Stimulated activated CD4-positive, alpha-beta T cell treated with anti-CD3 and anti-CD28 coated beads, Interleukin-12 subunit alpha, Interleukin-12 subunit beta, amount 100 ng/mL, for 4 hours (primary cell): ENCODE measurements at places on chromosomes 7 and 10.
A peak's percentile ranks its signal among the peaks of the same experiment; 100 is the strongest.

GRCh38 chr7:30390736-30391636, 87.6 kb downstream of the NOD1 start:
- DNase-seq: no peak

GRCh38 chr10:103756277-103756869, 99.0 kb downstream of the SH3PXD2A start:
- DNase-seq: no peak

DNA sequence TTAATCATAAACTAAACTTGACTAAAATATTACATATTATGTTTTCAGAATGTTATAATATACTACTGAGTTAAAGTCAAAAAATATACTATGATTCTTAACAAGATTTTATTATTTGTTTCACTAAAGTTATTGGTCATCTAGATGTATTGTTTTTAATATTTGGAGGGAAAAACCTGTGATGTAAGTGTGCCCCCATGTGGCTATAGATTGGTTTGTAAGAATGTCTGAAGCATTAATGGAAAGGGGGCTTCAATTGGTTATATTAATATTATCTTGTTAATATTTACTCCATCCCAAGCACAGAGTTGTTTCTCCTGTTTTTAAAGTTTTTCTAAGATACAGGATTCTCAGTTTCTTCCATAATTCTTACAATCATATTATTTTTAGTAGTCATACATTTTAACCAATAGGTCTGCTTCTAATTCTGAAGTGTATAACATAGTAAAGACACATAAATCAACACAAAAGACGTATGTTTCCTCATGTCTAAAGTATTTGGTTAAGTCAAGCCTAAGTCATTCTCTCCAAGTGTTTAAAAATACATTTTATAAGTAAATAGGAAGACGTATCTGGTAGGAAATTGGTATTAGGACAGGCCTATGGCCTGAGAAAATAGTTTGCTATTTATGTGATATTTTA, 58.0 kb downstream of the GNAT3 start:
- DNase-seq: no peak

DNA sequence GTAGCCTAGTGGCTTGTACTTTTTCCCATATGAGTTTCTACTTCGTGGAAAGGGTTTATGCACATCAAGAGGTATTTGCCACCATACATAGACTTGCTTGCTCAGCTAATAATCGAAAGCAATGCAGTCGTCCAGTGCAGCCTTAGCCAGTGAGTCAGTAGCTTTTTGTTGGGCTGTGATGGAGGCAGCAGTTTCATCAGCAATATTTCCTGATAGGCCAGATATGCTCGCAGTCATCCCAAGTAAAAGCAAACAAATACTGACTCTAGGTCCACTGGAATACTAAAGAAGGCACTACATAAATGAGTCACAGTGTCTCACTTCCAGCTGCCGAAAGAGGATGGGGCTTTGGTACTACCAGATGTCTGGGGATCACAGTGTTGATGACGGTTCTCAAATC, 2.1 kb upstream of the BNIP3 start:
- no peak for DNase-seq

DNA sequence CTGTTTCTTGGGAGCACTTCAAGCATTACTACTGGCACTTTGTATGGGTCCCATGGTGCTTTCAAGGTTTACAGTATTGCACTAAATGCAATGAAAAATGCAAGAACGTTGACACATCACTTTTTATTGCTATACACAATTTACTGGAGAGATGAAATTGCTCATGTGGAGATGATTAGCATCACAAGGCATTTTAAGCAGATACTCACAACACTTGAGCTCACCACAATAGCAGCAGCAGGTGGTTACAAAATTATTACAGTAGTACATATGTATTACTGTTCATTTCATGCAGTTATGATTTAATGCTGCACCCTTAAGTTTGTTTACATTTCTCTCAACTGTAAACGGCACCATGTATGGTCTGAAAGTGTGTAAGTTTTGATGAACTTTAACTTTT, 537.7 kb downstream of the GRM8 start:
- DNase-seq: no peak

DNA sequence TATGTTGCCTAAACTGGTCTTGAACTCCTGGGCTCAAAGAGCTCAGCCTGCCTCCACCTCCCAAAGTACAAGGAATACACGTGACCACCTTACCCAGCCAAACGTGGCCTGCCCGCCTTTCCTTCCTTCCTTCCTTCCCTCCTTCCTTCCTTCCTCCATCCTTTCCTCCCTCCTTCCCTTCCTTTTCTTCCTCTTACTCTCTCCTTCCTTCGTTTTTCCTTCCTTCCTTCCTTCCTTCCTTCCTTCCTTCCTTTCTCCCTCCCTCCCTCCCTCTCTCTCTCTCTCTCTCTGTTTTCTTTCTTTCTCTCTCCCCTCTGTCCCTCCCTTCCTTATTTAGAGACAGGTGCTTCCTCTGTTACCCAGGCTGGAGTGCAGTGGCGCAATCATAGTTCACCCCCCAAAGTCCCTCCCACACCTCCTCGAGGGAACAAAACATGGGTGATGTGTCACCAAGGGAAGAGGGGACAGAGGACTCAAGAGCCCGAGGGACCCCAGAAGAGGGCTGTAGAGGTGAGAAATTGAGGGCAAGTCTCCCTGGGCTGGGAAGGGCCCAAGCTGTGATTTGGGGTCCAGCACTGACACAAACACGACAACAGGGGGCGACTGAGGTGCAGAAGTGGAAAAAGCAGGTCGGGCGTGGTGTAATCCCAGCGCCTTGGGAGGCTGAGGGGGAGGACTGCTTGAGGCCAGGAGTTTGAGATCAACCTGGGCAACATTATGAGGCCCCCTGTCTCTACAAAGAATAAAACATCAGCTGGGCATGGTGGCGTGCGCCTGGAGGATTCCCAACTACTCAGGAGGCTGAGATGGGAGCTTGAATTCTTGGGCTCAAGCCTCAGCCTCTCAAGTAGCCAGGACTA, 28.1 kb downstream of the EPHB4 start:
- DNase-seq: peak; percentile 39

DNA sequence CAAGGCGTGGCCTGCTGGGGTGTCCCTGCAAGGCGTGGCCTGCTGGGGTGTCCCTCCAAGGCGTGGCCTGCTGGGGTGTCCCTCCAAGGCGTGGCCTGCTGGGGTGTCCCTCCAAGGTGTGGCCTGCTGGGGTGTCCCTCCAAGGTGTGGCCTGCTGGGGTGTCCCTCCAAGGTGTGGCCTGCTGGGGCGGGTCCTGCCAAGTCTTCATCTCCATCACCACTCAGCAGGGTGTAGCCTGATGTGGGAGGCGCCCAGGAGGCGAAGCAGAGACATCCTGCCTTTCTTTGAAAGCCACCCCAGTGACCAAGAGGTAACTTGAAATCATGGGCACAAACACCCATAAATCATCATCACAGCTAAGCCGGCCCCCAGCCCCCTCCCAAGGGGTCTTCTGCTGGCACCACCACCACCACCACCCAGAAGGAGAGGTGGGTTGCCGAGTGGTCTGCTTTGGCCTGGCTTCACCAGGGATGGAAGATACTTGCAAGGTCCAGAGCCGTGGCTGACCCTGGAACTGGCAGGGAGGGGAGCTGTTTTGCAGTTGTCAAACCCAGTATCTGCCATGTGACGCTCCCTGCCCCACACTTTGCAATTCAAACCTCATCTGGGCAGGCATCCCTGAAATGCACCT, 190.6 kb downstream of the EBF3 start:
- DNase-seq: no peak

DNA sequence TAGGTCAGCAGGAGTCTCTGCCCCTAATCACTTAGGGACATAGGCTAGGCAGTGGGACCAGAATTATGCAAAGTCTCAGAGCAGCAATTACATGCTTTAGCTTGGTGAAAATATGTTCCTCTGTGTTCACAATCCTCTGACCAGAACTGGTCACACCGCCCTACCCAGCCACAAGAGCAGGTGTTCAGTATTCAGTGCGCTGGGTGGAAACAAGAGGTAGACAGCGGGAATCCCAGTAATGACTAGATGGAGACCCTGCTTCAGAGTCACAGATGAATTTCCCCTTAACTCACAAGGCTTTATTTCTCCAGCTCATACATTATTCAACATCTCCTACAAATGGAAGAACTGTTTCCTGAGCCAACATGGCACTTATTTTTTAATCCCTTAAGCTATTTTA, 763.7 kb upstream of the POM121L12 start:
- DNase-seq: no peak

DNA sequence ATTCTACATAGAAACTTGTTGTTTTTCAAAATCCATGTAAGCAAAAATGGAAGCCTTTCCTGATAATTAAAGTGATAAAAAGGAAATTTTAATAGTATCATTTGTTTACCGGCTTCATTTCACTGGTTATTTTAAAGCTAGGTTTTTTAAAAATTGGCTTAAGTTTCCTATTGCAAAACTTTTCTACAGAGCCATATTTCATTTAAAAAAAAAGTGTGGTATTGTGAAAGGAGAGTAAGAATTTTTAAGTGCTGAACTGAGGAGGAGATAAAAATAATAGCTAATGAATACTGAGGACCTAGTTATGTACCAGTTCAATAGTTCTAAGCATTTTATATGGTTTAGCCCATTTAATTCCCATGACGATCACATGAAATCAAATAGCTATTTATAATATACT, 172.2 kb upstream of the COL1A2 start:
- DNase-seq: no peak

DNA sequence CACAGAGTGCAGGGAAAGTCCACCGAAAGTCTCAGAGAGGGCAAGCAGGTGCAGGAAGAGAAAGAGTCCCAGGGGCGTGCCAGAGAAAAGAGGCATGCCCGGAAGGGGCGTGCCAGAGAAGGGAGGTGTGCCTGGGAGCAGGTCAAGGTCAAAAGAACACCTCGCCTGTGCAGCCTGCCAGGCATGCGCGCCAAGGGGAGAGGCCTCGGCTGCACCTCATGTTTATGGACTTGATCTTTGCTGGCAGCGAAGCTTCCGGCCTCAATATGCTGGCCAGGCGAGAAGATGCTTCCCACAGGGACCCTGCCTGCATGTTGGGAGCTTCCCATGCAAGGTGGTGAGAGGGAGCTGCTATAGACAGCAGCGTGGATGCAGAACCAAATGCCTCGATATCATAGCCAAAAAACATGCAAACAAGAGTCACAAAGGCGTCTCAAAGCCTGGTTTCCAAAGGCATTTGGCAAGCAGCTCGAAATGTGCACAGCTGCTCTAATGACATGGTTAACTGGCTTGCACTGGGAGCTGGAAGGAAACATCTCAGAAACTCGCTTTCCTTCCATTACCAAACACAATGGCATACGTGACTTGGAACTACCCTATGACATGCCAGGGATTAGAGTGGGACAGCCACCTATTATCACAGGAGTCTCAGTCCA, 192.5 kb upstream of the PPP2R2D start:
- no peak for DNase-seq

DNA sequence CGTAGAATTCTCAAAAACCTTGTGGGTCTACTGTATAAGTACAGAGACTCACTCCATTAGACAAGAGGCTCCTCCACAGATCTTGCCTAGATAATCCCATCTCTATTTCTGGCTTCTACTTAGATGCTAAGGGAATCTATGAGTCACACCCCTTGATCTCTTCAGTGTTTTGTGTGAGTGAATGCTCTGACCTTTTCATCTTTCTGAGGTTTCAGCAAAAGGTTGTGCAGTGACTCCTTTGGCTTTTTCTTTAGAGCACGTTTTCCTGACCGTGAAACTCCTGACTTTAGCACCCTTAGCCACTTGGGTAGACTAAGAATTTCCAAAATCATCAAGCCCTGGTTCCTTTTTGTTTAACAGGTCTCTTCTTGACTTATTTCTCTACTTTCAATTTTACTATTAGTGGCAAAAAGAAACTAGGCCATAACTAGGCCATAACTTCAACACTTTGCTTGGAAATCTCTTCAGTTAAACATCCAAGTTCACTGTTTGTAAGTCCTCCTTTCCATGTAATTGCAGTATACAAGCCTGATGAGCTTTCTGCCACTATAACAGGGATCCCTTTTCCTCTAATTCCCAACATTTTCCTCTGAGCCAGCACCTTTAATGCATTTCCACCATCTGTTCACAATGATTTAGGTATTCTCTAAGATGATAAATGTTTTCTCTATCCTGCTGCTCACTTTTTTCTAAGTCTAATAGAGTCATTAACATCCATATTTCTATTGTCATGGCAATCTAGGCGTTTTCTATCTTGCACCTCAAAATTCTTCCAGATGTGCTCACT, 19.4 kb downstream of the COPG2 start:
- DNase-seq: no peak

DNA sequence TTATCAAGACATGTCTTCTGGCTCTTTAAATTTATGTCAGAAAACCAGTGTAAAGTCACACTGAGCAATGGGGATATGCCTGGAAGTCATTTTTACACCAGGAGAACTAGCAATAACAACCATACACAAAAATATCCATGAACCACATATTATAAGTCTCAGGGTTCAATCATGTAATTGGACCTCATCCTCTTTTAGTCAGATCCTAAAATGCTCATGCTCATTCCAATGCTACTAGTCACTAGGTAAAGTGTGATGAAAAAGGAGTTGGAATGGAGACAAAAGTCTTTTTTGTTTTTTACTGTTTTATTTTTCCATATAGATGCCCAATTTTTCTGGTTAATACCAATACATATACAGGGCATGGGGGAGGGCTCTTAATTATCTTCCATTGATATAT, 306.1 kb downstream of the DGKB start:
- no peak for DNase-seq

DNA sequence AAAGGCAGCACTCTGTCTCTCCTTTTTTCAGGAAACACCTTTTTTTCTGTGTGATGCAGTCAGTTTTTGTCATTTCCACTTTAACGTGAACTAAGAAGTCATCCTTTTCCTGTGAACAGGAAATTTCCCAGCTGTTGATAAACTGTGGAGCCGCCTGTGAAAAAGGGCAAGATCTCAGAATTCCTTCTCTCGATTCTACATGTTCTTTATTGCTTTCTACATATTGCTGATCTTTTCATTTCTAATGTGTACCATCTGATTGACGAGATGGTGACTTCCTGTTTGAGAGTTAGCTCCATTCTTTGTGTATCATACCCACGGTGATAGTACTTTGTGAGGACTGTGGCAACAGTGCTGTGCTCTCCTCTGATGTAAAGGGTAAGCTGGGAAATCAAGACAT, 50.4 kb downstream of the ADD3 start:
- no peak for DNase-seq

GRCh38 chr7:103686763-103687162, 240.8 kb upstream of the SLC26A5 start:
- DNase-seq: no peak

DNA sequence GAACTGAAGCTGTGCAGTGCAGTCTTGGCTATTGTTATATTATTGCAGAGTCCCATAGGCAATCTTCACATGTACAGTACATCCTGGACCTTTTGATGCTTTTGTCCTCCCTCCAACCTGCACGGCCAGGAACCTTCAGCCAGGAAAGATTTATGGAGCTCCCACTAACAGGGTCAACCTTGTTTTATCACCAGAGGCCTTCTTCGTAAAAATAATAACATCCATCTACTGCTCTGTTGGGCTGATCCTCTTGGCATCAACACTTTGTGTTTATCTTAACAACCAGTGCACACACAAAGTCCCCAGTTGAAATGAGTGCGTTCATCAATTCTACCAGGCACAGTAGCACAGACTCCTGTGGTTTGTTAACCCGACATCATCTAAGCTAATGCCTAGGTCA, 72.4 kb downstream of the AGMO start:
- no peak for DNase-seq

DNA sequence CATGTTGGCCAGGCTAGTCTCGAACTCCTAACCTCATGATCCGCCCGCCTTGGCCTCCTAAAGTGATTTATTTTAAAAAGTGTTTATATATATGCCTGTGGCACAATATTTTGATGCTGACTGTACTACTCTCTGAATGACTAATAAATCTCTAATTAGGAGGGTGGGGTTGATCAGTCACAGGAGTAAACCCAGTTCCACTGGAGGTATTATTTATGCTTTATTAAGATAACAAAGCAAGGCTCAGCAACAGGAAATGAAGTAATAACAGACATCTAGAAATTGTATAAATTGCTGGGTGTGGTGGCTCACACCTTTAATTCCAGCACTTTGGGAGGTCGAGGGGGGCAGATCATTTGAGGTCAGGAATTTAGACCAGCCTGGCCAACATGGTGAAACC, 26.0 kb upstream of the MCU start:
- no peak for DNase-seq
